Endothelial cell of umbilical vein (primary cell): ENCODE measurements at places on chromosomes 5 and 9. TPM values are rescaled to one million over a fixed set of nuclear protein-coding genes. Genes with fewer than 3 reads are reported as not detected.

IL31RA gene
- total RNA-seq = 0.75 and 0.90 TPM in 2 replicates

ZNF483 gene
- 1.8 and 2.0 TPM in 2 replicates for total RNA-seq

CLIC3 gene
- not detected in 2 replicates for total RNA-seq

SPINK7 gene
- not detected in 2 replicates for total RNA-seq

PCDHB10 gene
- total RNA-seq = 0.62 and 0.81 TPM in 2 replicates

SPATA31D4 gene
- total RNA-seq = not detected in 2 replicates

RGS3 gene
- 407 and 416 TPM in 2 replicates for total RNA-seq

SLC6A18 gene
- total RNA-seq = not detected in 2 replicates
